ENCODE measurements at places on chromosomes 6 and 20. TPM values are rescaled to one million over a fixed set of nuclear protein-coding genes. Genes with fewer than 3 reads are reported as not detected.
A peak's percentile ranks its signal among the peaks of the same experiment; 100 is the strongest.

DNA sequence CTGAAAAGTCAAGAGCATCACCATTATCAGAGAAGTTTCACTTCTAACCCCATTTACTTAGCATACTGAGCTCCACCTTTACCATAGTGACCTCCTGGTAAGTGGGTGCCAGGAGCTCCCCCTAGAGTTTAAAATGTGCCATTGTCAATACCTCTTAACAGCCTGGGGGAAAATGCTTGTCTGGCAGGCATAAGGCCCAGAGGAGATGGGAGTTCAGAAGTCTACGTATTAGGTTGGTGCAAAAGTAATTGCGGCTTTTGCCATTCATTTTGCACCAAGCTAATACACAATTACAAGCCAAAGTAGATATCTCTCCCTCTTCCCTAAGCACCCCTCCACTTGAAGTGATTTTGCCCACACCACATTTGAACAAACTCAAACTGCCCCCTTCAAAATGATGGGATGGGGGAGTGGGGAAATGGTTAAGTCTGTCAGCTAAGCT lies 919.0 kb downstream of the KIF16B start:
- H3K27ac ChIP-seq: no peak overlapping the region
- DNase-seq: peak; percentile 80
- H3K4me3 ChIP-seq: no peak overlapping the region
- H3K27me3 ChIP-seq: no peaks in the 10 kb centered on the region

DNA sequence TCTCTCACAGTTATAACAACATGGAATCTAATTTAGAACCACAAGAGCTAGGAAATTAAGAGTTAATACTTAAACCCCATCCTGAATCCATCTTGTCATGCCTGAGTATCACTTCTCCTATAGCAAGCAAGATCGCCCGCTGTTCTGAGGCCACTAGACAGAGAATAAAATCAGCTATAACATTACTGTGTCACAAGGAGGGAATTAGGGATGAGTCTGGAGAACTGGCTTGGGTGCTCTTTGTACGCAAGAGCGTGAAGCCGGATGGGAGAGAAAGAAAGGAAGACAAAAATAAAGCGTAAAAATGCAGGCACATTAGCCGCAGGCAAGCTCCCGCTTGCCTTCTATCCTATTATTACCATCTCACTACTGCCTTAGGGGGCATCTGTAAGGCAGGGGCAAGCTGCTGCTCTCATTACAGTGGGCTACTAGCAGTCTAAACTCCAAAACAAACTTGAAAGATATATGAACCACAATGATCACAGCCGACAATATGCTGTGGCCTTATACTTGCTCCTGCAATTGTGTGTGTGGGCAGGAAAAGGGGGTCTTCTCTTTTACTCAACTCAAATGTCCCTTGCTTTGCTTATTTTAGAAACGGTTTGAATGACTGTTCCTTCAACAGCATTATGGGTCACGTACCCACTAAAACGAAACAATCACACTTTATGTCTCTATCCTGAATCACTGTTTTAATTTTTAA lies 81.9 kb downstream of the GJA10 start:
- no peak for DNase-seq
- no peak overlapping the region for H3K27ac ChIP-seq
- H3K4me1 ChIP-seq: no peaks in the 10 kb centered on the region
- no peak overlapping the region for H3K4me3 ChIP-seq

DNA sequence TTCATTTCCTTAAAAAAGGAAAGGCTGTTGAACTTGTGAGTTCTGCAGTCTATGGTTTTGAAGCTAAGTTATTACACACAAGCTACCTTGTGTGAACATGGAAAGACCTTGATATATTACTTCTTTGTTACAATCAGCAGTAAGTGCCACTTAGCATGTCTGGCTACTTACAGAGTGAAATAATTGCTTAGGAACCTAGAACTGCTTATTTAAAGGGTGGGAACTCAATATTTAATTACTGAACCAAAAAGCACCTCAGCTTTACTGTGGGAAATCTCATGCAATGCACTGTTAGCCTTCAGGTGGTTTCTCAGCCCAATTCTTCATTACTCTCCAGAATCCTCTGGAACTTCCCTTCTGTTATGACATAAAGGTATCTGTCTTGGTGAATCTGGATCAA lies 17.9 kb downstream of the PERP start:
- H3K4me3 ChIP-seq: no peak overlapping the region
- no peak for DNase-seq
- no peak overlapping the region for H3K27ac ChIP-seq
- H3K36me3 ChIP-seq: peaks cover 19% of the 10 kb centered on the region
- no peaks in the 10 kb centered on the region for H3K4me1 ChIP-seq

DNA sequence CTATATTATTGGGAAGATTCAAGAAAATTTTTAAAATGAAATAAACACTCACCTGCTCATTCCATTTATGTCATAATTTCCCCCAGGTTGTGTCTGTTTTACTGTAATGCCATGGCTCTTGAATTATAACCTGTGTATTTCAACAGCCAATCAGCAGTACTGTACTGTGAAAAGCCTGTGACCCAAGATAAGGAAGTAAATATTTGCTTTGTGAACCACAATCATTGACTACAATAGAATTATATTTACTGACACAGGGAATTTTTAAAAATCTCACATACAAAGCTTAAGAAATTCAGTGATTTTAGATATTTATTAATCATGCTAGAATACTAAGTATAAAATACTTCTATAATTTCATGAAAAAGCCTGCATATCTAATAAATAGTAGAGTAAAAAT lies 6.0 kb downstream of the RGS17 start:
- H3K27ac ChIP-seq: no peak overlapping the region
- no peaks in the 10 kb centered on the region for H3K4me1 ChIP-seq
- H3K36me3 ChIP-seq: no peaks in the 10 kb centered on the region
- peaks cover 3% of the 10 kb centered on the region for H3K27me3 ChIP-seq
- DNase-seq: no peak

- H3K36me3 ChIP-seq: peaks cover 13% of the 10 kb centered on the region
- no peaks in the 10 kb centered on the region for H3K27me3 ChIP-seq
- peaks cover 4% of the 10 kb centered on the region for H3K4me1 ChIP-seq
- H3K27ac ChIP-seq: no peak overlapping the region
- no peak for DNase-seq
Measured at GRCh38 chr6:26477426-26477825, 19.7 kb downstream of the BTN2A1 start.

GRCh38 chr6:127566119-127566518 lies 10.9 kb upstream of the C6orf58 start:
- H3K36me3 ChIP-seq: no peaks in the 10 kb centered on the region
- H3K27ac ChIP-seq: no peak overlapping the region
- H3K27me3 ChIP-seq: no peaks in the 10 kb centered on the region
- no peak for DNase-seq

DNA sequence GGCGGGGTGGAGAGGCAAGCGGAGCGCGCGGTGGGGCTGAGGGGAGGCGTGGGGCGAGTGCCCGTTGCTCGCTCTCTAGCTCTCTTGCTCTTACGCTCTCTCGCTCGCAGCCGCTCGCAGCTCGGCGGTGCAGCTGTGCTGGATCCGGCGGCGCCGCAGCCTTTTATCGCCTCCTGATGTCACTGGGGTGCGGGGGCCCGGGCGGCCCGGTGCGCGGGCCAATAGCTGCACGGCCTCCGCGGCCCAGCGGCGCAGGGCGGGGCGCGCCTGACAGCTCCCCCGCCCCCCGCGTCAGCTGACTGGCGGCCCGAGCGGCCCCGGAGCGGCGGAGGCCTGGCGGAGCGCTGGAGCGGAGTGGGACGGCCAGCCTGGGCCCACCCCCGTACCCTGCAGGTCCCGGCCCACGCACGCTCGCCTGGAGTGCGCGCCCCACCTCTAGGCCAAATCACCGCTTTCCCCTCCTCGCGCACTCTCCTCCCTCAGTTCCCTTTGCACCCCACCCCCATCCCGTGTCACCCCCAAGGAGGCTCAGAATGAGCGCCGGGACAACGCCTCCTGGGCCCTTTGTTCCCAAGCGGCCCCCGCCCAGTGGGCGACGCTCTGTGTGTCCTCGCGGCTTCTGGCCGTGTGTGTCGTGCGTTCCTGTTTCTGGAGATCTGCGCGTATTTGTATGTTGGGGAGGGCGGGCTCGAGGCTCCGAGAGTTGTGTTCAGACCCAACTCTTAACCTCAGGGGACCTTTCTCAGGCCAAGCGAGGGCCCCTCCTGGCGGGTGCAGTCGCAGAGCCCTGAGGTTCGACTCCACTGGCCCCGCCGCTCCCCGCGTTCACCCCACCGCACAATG lies at the start of gene MAFB:
TSS of gene MAFB (minus strand) at position 137 of the 843 bp plus-strand sequence. CDS start 386 bp downstream, outside the sequence.
- peak within 1 kb of the TSS; percentile 63 for H3K4me3 ChIP-seq
- H3K4me1 ChIP-seq: no peaks in the 10 kb centered on the region
- peak; percentile 90 for DNase-seq
- peaks cover 3% of the 10 kb centered on the region for H3K36me3 ChIP-seq

DNA sequence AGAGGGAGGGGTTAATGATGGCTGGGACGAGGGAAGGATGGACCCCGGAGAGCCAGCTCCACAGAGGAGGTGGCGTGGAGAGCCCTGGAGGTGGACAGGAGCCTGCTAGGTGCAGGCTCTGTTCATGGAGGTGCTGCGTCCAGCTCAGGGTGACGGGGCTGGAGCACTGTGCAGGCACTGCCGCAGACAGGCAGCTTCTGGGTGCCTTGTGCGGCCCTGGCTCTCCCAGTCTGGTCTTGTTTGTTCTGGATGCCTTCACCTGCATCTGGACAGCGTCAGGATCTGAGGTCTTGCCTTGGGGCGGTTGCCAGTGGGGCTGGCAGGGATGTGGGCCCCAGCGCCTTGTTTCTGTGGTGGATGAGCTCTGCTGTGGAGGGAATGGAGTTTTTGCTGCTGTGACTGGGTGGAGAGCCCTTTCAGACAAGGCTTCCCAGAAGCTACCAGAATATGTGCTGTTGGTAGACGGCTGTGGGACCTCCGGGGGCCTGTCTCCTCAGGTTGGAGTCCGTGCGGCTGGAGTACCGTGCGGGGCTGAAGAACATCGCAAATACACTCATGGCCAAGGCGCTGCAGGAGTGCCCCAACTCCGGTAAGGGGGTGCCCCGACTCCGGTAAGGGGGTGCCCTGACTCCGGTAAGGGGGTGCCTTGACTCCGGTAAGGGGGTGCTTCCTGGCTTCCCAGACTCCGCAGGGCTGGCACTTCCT lies 7.8 kb upstream of the C20orf204 start:
- no peak for DNase-seq
- H3K4me1 ChIP-seq: no peaks in the 10 kb centered on the region
- no peaks in the 10 kb centered on the region for H3K27me3 ChIP-seq
- no peak overlapping the region for H3K27ac ChIP-seq
- H3K4me3 ChIP-seq: no peak overlapping the region

GRCh38 chr20:56941101-56941686 lies 312.1 kb downstream of the TFAP2C start:
- H3K36me3 ChIP-seq: no peaks in the 10 kb centered on the region
- DNase-seq: no peak
- no peaks in the 10 kb centered on the region for H3K27me3 ChIP-seq
- H3K4me3 ChIP-seq: no peak overlapping the region
- H3K27ac ChIP-seq: no peak overlapping the region

GRCh38 chr20:54389596-54390280 lies 85.7 kb upstream of the DOK5 start:
- H3K4me3 ChIP-seq: no peak overlapping the region
- no peak overlapping the region for H3K27ac ChIP-seq
- no peaks in the 10 kb centered on the region for H3K27me3 ChIP-seq
- no peak for DNase-seq
- no peaks in the 10 kb centered on the region for H3K4me1 ChIP-seq

DNA sequence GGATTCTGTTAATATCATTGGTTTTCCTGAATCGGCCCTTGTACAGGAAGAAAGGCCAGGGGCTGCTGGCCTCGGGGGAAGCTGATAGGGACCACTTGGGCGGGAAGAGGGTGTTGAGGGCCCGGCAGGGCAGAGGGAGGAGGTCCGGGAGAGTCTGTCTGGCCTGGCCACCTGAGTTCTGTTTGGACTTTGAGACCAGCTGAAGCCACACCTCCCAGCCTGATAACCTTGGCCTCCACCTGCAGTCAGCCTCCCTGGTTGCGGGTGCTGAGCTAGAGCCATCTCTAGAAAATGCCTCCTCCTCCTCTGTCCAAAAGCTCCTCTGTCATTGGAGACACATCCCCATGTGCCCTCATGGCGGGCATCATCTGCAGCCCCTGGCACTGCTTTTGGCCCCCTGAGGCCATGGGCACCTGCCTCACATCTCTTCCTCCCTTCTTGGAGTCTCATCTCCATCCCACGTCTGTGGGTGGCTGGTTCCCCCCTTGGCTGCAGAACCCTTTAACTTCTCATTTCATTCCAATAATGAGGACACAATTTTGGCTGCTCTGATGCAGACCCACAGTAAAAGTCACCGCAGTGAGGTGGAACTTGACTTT lies 16.6 kb downstream of the APCDD1L start:
- no peaks in the 10 kb centered on the region for H3K4me1 ChIP-seq
- no peaks in the 10 kb centered on the region for H3K36me3 ChIP-seq
- H3K27ac ChIP-seq: no peak overlapping the region
- DNase-seq: peak; percentile 10

DNA sequence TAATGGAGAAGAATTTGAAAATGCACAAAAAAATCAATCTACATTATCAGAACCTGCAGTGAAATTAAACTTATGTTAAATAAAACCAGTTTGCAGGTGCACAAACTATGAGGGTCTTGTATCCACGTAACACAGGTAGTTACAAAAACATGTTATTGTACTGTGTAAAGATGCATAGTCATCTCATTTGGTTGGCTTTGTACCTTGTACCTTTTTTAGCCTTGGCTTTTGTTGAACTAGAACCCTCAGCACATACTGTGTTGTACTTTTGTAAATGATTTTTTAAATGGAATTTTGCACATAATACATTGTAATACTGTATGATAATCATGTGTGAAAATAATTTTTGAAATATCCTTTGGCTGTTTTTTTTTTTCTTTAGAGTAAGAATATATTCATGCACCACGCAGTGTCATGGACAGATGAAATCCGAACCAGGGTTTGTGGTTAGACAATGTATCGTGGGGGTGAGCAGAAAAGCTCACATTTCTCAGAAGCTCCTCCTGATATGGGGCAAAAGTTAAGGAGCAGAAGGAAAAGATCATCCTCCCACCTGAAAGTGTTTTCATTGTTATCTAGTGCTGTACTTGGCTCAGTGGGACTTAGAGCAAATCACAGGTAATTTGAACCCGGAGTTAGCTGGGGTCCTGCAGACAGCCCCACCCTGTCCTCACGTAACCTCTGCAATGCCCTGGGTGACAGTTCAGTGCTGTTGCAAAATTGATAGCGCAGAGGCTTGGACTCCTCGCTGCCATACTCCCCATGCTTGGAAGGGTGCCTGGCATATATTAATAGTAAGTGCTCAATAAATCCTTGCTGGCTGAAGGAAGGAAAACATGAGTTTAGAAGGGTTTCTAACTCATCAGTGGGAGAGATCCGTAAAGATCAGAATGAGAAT lies 14.8 kb upstream of the NAA20 start:
- no peak overlapping the region for H3K4me3 ChIP-seq
- no peaks in the 10 kb centered on the region for H3K36me3 ChIP-seq
- no peak for DNase-seq
- no peak overlapping the region for H3K27ac ChIP-seq
- H3K4me1 ChIP-seq: no peaks in the 10 kb centered on the region
- no peaks in the 10 kb centered on the region for H3K27me3 ChIP-seq

- H3K27me3 ChIP-seq: peaks cover 29% of the 10 kb centered on the region
- DNase-seq: peak; percentile 65
- no peak overlapping the region for H3K27ac ChIP-seq
- H3K36me3 ChIP-seq: 0 out of 2 replicates have a peak, but pooled peaks cover 4% of the 10 kb centered on the region
Measured at GRCh38 chr6:5085648-5086293, 630 bp downstream of the PPP1R3G start.

Gene RNF217
- total RNA-seq: 10.2 TPM

Gene TTK
- 46.4 TPM for total RNA-seq

Gene CST5
- not detected for total RNA-seq

Gene PROKR2
- total RNA-seq: 0.44 TPM

Gene TSHZ2
- total RNA-seq: not detected

Gene FILIP1
- 10.5 TPM for total RNA-seq

Gene TTI1
- total RNA-seq: 37.4 TPM

Gene FOXS1
- total RNA-seq: not detected
